ENCODE measurements at places on chromosomes 13 and 19.

- no peak for DNase-seq
Observed at GRCh38 chr13:24747248-24748060, 16.5 kb upstream of the RNF17 start.

DNA sequence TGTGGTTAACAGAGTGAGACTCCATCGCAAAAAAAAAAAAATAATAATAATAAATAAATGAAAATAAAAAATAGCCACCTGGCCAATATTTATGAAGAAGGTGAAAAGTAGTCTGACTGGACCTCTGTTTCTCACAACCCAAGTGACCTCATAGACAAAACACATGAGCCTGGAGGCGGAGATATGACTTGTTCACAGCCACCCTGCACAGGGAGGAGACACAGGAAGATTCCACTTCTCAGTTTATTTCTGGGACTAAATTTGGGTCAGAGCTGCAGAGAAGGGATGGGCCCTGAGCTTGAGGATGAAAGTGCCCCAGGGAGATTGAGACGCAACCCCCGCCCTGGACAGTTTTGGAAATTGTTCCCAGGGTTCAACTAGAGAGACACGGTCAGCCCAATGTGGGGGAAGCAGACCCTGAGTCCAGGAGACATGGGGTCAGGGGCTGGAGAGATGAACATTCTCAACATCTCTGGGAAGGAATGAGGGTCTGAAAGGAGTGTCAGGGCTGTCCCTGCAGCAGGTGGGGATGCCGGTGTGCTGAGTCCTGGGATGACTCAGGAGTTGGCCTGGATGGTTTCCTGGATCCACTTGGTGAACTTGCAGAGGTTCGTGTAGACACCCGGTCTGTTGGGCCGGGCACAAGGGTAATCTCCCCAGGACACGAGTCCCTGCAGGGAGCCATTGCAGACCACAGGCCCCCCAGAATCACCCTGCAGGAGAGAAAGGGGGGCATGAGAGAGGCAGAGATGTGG is 9.6 kb downstream of the KLK5 start:
- no peak for DNase-seq

GRCh38 chr13:35764326-35765015 is 288.0 kb upstream of the MAB21L1 start:
- no peak for DNase-seq

- DNase-seq: peak; percentile 21
Observed at GRCh38 chr19:1618157-1619093, 13.2 kb upstream of the UQCR11 start.

GRCh38 chr13:43583321-43583720 is 203.5 kb downstream of the ENOX1 start:
- DNase-seq: no peak

- no peak for DNase-seq
Observed at GRCh38 chr19:4064149-4064495, 2.6 kb downstream of the ZBTB7A start.

DNA sequence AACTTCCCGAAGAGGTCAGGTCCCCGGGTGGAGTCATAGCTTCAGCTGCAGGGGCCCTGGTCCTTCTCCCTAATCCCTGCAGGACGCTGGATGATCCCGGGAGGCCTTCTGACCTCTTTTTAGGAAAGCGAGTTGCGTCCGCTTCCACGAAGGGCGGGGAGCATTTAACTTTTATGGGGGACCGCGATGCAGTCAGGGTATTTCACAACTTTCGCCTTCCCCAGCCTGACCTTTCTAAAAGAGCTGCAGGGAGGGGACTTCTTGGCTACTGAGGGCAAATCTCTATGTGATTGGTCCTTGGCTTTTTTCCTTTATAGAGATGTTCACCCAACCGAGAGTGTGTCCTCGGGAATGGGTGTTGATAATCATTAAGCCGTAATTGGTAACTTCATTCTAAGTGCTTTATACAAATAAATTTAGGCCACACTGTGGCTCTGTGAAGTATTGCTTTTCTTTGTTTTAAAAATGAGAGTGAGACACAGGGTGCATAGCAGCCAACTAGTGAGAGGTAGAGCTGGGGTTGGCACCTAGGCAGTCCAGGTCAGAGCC is 778 bp downstream of the ZNF230 start:
- DNase-seq: no peak

DNA sequence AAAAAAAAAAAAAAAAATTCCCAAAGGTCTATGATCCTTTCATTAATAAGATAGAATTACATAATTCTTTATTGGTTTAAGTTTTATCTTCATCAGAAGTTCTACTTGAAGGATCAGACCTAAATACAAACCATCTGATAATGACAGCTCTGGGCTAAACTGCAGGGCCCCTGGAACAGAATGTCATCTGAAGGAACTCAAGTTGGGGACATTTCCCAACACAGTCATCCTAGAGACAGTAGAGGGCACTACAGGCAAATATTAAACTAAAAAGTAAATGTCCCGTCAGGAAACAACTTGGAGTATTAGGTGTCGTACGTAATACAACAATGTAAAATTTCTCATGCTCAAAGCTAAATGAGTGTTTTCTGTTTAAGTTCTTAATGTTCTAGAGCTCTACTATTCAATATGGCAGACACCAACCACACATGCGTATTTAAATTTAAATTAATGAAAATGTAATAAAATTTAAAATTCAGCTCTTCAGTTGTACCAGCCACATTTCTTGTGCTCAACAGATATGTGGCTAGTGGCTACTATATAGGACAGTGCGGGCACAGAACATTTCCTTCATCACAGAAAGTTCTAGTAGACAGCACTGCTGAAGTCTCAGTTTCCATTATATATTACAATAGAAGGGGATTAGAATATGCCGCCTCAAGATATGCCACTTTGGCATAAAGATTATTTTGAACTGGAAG is 21.8 kb upstream of the NAXD start:
- no peak for DNase-seq

- DNase-seq: no peak
Observed at GRCh38 chr19:7767487-7767886, 4.4 kb downstream of the CLEC4M start.

DNA sequence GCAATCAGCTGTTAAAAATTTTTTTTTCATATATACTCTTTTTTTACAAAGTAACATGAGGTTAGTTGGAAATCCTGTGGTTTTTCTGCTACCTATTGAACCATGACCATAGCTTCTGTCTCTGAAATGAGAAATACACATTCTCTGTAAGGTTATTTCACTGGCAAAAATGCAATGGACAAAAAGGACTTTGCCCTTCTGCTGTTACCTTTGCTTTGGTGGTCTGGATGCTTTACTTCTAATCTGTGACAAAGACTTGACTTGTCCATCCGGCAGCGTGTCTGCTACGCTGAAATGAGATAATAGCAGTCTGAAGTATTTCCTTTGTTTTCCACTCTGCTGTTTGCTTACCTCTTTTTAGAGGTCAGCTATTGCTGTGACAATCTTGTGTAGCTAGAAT is 412.8 kb downstream of the SLITRK6 start:
- DNase-seq: no peak

DNA sequence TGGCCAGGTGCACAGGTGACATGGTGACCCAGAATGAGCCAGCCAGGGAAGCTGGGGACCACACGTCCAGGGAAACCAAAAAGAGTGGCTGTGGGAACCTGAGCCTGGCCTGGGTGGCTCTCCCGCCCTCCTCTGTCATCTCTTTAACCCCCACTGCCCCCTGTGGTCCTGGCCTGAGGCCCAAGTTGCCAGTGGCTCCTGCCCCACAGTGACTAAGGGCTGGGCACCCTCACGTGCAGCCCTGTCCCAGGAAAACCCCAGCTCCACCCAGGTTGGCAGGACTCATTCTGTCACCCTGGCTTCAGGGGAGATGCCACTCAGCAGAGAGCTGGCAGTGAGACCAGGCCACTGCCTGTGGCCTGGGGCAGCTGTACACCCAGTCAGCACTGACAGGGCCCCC is 30.6 kb upstream of the ISYNA1 start:
- no peak for DNase-seq

DNA sequence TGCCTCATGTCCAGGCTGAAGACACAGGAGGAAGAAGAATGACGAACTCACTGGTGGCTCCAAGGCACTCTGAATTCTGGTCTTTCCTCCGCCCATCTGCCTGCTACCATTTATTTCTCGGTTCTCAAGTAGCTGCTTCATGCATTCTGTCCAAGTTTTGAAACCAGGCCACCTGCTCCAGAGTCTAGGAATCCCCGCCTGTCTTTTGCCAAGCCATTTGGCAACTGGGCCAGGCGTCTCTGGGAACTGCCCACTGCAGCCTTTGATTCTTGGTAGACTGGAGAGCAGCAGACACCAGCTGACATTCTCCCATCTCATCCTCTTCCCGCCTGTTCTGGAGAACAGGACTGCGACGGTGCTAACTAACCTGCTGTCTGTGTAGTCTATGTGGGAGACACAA is 10.8 kb downstream of the SLC35E1 start:
- DNase-seq: no peak

Measured in activated naive CD4-positive, alpha-beta T cell treated with Interleukin-2 at 50 U/mL for 16 hours (primary cell).